DMS79 treated with DMSO at 0.1 percent for 48 hours (cell line): ENCODE measurements at places on chromosomes 1 and 21.

DNA sequence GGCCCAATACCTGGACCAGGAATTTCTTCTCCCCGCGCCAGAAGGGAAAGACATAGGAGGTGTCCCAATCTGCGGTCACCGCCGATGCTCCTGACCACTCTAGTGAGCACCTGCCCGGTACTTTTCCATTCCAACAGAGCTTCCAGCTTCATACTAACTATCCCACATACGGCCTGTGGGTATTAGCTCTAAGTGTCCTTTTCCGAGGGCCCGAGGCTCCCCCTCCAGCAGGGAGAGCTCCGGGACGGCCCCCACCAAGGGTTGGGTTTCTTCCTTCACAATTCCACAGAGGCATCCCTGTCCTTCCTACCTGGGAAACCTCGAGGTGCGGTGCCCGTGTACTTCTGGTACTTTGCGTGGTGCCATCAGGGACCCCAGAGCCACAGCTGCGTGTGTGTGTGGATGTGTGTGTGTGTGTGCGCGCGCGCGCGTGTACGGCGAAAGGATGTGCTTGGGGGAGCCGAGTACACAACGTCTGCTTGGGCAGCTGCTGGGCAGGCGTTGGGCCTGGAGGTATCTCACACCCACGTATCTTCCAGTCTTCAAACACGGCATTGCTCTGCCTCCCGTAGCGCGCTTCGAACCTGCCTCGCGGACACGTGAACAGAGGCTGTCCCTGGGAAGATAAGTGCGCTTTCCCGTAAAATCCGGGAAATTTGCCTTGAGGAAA, 2.4 kb upstream of the SIM2 start:
- DNase-seq, result no peak

GRCh38 chr1:35675773-35676172, 34.4 kb upstream of the PSMB2 start:
- DNase-seq, result no peak

GRCh38 chr1:55034476-55035133, 4.7 kb upstream of the PCSK9 start:
- no peak for DNase-seq

- no peak for DNase-seq
These were observed 297.5 kb downstream of the DUSP10 start for GRCh38 chr1:221444346-221444745.

GRCh38 chr1:942411-942821, 16.6 kb downstream of the NOC2L start:
- DNase-seq, result no peak

DNA sequence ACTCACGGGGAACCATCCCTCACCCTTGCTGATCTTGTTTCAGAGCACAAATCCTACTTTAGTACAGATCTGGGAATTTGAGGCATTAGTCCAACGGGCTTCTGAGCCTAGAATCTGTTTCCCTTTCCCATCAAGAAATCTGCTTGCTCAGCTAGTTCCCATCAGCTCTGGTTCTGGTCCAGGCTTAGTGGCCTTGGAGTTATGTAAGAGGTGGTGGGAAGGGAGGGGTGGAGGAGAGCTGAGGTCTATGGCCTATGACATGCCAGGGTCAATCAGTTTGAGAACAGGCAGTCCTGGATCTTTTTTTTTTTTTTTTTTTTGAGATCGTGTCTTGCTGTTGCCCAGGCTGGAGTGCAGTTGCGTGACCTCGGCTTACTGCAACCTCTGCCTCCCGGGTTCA, 4.1 kb downstream of the GSTM1 start:
- DNase-seq, result no peak
